EH (cell line): ENCODE measurements at places on chromosomes 12 and 14.
A peak's percentile ranks its signal among the peaks of the same experiment; 100 is the strongest.

DNA sequence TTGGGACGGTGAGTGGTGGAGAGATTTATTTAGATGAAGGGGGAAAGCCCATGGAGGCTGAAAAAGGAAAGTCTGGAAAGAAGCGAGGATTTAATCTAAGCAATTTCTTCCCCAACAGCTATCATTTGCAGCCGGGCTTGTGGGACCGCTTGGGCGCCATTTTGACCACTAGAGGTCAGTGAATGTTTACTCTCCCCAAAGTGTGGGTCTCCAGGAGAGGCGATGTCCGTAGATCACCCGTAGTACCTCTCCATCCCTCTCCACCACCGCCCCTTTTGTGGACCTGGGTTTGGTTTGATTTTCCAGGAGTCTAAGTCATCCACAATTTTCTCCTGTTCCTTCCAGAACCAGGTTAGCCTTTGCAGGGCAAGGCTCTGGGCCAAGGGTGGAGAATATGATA, 91.2 kb upstream of the PARP11 start:
- peak; percentile 5 for DNase-seq

DNA sequence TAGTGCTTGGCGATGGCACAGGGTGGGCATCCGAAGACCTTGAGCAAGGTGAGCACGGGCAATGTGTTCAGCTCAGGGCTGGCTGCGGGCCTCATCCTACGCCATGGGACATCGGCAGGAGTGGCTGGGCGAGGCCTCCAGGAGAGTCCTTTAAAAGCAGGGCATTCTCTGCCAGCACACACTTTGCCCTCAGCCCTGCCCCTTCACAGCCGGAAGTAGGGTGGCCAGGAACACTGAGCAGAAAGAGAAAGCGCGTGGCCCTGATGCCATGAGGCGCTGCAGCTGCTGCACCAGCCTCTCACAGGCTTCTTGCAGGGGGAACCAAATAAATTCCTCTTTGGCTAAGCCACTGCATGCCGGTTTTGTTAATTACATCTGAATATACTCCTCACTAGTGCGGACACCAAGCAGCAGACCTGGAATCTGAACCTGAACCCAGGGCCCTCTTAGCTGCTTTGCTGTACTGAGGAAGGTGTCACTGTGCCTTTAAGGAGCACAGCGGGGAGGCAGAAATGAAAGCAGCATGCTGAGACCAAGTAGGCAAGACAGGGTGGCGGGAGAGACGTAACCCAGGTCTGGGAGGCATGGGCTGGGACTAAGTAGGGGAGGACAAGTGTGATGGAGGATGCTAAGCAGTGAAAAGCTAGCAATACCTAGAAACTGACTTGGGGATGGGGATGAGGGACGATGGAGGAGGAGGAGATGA, 155.2 kb downstream of the TTC7B start:
- no peak for DNase-seq

GRCh38 chr14:26926585-26926984, 328.8 kb upstream of the NOVA1 start:
- DNase-seq: no peak

GRCh38 chr14:72706485-72706884, 187.4 kb downstream of the DPF3 start:
- no peak for DNase-seq

DNA sequence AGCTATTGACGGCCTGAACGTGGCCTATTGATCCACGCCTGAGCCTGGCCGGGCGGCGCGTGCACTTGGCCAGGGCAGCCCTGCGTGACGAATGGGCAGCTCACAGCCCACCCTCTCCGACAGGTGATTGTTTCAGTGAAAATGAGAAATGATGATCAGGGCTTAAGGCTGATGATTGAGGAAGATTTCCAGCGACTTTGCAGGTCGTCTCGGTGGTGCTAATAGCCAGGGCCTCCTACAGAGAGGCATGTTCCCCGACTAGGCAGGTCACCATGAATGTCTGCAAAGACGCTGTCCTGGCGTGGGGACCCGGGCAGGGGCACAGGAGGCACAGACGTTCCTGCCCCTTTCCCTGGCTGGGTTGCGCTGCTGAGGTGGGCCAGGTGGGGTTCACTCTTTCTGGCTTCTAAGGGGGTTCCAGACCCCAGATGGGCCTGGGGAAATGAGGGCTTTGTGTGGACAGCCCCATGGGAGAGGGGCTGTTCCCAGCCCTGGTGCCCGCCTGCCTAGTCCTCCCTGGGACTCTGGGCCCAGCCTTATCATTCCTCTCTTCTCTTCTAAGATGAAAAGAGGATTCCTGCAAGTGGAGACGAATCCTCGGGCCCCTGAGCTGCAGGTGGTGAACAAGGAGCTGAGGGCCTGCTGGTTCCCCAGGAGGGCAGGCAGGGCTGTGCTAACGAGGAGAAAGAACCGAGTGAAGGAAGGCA, 157.4 kb downstream of the KIF26A start:
- DNase-seq: no peak

DNA sequence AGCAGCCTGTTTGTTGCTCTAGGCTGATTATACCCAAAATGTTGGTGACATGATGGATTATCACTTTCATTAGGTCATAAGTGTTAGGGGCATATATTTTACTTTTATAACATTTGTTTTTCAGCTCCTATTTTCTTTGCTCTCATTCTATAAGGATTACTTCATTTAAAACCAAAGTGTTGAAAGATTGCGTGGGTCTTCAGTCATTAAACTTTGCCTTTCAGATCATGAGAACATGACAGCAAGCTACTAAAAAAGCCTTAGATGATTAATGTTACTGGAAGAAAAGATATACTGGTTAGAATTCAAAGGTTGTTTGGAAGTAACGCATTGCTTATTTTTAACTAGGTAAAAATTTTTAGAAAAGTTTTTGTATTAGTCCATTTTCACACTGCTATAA, 156.8 kb downstream of the ERC1 start:
- DNase-seq: no peak

DNA sequence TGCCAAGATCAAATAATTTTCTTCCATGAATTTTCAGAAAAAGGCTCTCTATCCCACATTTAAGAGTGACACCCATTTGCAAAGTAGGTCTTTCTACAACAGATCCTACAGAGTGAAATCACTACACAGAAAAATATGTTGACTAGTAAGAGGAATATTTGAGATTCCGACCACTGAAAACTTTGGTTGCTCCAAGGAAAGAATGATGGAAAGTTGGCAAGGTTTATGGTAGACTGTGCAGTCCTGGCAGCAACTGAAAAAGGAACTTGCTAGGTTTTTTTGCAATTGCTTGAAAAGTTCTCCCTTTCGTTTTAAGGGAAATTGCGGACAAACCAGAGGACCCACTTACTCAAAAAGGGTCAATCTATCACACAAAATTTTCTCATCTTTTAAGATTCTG, 83.1 kb upstream of the TSPAN8 start:
- DNase-seq: no peak

DNA sequence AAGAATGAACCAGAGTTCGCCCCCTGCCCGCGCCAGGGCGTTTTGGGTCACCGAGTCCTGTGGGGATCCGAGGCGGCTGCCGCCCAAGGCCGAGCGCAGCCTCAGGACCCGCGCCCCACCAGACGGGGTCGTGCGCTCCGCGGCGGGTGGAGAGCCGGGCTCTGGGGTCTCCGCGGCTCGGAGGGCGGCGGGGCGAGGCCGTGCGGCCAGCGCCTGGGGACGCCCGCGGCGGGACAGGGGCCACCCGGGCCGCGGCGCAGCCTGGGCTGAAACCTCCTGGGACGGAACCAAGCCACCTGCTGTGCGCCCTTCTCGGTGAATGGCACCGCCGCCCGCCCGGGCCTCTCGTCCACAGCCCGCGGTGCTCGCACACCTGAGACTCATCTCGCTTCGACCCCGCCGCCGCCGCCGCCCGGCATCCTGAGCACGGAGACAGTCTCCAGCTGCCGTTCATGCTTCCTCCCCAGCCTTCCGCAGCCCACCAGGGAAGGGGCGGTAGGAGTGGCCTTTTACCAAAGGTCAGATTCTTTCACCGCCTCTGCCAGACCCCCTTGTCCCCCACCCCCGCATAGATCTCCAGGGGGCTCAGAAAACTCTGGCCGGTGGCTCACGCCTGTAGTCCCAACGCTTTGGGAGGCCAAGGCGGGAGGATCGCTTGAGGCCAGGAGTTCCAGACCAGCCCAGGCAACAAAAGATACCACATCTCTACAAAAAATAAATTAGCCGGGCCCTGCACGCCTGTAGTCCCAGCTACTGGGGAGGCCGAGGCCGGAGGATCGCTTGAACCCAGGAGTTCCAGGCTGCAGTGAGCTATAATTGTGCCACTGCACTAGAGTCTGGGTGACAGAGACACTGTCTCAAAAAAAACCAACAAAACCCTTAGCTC, 901 bp downstream of the B3GNT4 start:
- no peak for DNase-seq

DNA sequence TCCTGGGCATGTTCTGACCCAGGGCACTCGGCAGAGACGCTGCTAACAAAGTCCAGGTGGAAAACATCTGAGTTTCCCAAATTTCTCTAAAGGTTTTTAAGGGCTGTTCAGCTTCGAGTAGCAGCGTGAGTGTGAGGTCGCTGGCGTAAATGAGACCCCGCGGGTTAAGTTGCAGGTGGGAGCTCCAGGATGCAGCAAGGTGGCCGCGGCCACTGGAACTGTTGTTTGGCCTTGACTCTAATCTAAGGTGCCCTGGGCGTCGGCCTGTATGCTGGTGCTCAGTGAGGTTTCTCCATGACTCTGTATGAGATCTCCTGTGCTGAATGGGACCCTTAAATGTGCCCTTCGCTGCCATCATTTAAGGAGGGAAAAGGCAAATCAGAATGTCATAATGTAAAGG, 50.7 kb downstream of the ELK3 start:
- no peak for DNase-seq

- peak; percentile 25 for DNase-seq
Measured at GRCh38 chr14:66944872-66945271, 244.4 kb upstream of the GARIN2 start.

GRCh38 chr12:127991485-127991884, 275.5 kb upstream of the TMEM132C start:
- no peak for DNase-seq

- no peak for DNase-seq
Measured at GRCh38 chr14:43359317-43359716, 1147.8 kb downstream of the FSCB start.

GRCh38 chr14:61837336-61838229, 75.4 kb downstream of the SNAPC1 start:
- DNase-seq: peak; percentile 81

- DNase-seq: peak; percentile 52
Measured at GRCh38 chr14:69090187-69090789, 62.6 kb downstream of the DCAF5 start.

DNA sequence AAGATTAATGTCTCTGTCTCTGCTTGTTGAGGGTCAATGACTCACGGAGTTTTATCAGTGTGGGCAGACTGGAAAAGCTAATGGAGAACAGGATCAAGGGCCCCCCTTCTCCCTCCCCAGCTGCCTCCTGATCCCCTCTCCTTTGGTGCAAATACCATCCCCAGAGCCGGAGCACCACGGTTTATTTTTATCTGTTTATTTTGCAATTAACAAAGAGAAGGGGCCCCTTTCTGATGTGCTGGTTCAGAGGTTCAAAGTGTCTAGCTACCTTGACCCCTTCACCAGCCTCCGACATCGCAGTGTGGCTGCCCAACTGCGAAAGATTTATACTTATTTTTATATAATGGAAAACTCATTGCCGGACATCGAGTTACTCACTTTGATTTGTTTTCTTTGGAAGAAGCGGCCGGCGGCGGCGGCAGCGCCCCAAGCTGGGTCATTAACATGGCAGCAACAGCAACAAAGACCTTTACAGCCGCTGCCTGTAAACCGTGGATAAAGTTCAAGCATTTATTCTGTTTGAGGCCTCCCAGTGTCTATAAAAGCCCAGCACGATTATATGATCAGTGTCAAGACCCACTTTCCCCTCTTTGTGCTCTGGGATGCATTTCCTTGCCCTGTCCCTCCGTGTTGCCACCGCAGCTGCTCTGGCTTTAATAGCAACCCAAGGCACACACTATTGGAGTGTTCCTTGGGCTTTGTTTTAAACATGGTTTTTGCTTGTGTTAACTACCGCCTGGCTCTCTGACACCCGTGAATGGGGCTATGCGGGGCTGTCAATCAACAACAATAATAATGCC, 47.4 kb upstream of the PARP11 start:
- peak; percentile 20 for DNase-seq

DNA sequence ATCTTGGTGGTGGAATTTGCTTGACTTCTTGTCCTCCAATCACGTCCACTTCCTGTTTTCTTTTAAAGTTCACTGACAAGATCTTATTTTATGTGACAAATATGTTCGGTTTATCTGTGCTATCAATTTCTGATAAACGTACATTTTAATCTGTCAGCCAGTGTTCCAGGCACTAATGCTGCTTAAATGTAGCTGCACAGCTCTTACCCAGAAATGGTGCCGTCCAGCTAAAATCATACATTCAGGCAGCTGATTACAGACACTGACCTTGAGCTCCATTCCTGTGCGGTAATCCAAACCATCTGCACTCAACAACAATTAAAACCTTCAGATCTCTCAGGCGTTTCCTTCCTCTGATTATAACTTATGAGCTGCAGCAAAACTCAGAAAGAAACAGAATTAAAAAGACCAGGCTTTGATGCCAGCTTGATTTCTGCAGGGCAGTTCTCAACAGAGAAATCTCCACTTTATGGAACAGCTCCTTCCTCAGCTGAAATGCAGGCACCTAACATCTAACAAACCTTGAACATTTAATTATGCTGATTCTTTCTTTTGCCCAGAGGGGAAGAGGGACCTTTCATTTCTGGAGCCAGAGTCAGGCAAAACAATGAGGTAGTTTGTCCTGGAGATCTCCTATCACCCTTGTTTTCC, 26.4 kb upstream of the RASSF3 start:
- peak; percentile 56 for DNase-seq

DNA sequence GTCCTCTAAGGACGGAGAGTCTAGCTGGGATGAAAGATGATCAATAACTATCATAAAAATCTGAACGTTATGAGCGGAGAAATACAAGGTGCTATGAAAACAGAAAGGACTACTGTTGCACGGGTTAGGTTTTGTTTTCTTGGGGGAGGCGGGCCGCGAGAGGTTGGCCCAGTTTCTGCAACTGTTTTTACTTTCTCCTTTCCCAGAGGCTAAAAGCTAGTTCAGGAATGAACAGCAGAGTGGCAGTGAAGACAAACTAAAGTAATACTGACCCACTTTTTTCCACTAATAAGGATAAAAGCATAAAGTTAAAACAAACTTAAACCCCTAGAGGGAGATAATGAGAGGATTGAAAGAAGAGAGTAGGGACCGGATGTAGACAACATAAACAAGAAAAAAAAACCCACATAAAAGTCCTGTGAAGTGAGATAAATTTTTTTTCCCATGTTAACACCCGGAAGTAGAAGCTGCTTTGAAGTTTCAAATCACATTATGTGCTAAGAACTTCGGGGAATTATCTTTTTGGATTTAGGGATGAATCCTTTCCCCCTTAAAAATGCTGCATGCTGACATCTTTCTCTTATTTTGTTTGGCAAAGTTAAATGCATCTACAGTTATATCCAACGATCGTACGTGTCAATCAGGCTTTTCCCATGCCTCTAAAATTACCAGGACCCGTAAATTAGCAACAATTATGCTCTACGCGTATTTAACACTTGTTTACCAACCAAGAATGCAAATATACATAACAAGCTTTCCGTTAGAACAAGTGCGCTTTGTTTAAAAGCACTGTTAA, 1.0 kb upstream of the CDK17 start:
- peak; percentile 83 for DNase-seq

- no peak for DNase-seq
Measured at GRCh38 chr12:1325666-1326065, 268.7 kb downstream of the FBXL14 start.

- DNase-seq: peak; percentile 82
Measured at GRCh38 chr12:49201595-49202295, 12.9 kb upstream of the TUBA1A start.
